ENCODE measurements at places on chromosomes 4 and X.

DNA sequence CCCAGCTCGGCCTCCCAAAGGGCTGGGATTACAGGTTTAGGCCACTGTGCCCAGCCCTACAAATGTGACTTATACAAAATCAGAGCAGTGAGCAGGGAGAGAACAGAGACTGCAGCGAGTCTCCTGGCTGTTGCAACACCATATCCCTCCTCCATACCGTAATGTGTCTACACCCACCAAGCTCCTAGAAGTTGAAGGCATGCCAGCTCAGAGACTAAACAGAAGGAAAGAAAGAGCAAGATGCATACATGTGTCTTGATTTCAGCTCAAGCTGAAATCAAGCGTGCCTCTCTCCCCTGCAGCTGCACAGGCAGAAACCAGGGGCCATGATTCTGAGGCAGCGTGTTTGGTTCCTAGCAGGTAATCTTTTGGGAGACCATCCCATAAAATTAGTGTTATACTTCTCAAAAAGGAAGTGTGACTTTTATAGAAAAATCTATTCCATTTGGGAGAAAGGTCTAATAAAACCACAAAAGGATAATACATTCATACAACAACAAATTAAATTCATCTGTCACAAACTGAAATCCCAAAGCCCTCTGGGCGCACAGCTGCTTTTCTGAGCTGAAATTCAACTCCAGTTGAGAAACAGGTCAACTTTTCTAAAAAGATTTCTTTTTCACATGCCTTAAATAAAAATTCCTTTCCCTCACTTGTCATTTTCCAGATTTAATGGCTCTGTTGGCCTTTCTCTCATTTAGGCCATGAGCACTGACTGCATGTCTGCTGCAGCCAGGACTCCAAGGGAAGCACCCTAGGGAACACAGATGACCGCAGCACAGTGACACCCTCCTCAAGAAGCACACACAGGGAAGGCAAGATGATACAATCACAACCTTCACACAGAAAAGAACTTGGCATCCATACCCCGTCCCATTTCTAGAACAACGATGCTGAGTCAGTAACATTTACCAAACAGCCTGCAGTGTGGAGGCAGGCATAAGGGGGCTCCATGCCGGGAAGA, 34.4 kb downstream of the AFAP1 start:
- no peak for DNase-seq

DNA sequence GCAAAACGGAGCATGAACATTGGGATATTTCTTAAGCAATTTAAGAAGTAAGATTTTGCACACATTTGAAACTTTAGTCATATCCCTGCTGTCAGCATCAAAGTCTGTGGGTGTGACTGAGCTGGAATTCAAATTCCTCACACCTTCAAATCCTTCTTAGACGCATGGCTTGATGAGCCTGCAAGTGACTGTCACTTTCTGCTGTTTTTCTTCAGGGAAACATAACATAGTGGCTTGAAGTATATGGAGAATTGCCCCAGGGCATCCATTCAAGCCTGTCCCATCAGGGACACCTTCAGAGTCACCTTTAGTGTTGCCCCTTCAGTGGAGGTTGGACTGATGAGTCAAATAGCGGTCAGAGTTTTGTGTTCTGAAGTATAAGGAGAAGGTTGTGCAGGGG, 17.4 kb downstream of the FHDC1 start:
- DNase-seq, result no peak

DNA sequence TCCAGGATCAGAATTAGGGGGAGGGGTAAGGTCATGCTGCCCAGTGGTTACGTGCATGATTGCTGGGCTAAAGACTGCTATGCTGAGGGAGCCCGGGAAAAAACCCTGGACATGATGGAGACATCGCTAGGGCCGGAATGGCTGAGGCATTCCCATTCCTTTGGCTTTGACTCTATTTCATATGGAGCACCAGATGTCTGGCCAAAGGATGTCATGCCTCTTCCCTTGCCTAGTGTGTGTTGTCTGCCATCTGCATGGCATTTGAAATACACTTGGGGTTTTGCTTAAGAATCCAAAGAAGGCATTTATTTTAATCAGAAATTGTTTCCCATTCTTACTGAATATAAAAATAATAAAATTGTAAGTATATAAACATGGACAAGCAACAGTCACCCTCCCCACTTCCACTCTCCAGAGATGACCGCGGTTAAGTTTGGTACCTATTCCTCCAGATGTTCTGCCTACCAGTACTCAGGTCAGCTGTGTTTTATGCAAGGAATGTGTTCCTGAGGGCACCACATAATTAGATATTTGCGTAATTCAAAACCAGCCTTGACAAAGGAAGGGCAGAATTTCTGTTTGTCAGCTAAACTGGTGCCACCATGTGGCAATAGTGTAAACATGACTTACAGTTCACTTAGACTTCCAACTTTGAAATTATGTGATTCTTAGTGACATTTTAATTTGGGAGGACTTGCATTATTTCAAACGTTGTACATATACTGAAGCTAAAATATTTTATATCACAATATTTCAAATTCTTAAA, 105.9 kb downstream of the CT47B1 start:
- no peak for DNase-seq

- DNase-seq, result no peak
Measured at GRCh38 chr4:12186526-12186925, 757.8 kb upstream of the HS3ST1 start.

- no peak for DNase-seq
Measured at GRCh38 chr4:153764601-153765368, 5.0 kb upstream of the RNF175 start.

- DNase-seq, result no peak
Measured at GRCh38 chr4:113563691-113564378, 197.7 kb downstream of the CAMK2D start.

DNA sequence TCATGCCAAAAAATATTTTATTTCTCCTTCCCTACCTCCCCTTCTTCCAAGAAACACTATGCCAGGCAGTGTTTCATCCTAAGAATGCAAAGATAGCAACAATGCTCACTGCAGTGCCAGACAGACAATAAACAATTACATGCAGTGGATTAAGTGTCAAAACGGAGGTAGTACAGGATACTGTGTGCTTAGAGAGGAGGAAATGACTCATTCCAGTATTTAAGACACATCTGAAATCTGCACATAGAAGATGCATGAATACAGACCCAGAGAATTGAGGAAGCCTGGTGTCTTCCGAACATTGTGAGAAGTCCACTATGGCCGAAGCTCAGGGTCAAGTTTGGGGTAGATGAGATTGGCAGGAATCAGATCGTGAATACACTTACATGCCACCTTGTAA, 326.4 kb downstream of the PPP3CA start:
- no peak for DNase-seq

DNA sequence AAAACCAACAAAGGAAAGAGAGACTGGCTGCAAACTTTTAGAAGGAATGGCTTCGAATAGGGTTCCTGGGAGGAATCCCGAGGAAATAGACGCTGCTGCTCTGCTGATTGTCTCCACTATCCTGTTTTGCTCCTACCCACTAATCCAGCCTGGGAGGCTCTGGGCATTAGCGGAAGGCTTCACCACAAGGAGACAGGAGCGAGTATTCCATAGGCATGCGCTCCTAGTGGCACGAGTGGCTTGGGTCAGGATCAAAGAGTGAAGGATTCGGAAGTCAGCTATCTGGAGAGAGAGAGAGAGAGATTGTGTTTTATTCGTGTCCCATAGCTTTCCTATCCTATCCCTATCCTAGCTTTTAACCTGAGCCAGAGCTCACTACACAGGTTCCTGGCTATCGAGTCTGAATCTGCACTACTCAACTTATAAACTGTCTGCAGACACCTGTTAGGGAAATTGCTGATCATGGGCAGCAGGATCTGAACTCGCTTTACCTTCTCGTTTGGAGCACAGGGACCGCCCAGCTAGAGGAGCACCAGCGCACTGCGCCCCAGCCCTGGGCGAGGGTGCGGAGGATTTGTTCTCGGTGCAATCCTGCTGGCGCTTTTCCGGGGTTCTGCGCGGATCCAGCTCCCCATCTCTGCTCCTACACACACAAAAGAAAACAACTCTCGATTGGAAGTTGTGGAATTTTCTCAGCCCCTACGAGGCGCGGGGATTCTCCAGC, 740 bp upstream of the NPY2R start:
- DNase-seq, result no peak

- no peak for DNase-seq
Measured at GRCh38 chr4:57249083-57249482, 138.9 kb upstream of the IGFBP7 start.

GRCh38 chr4:85952528-85952927, 407.3 kb downstream of the MAPK10 start:
- no peak for DNase-seq

GRCh38 chr4:152070854-152071253, 310.0 kb upstream of the GATB start:
- DNase-seq, result no peak

- no peak for DNase-seq
Measured at GRCh38 chr4:152118819-152119553, 358.2 kb upstream of the GATB start.

- no peak for DNase-seq
Measured at GRCh38 chr4:117660668-117661067, 373.6 kb upstream of the NDST3 start.

Data from NK-92 treated with Interleukin-12 subunit alpha and Interleukin-12 subunit beta, amount 100 ng/mL, for 24 hours (cell line).